ENCODE measurements at places on chromosomes 6 and 20. TPM values are rescaled to one million over a fixed set of nuclear protein-coding genes. Genes with fewer than 3 reads are reported as not detected.

PPP1R16B gene
- polyA plus RNA-seq = 5.4 TPM

NMBR gene
- not detected for polyA plus RNA-seq

GRCh38 chr6:29619578-29620160 is 13.3 kb downstream of the GABBR1 start:
- no peak for DNase-seq

- DNase-seq = no peak
Observed at GRCh38 chr6:91127752-91128151, 540.9 kb upstream of the MAP3K7 start.

- DNase-seq = no peak
Observed at GRCh38 chr6:4940416-4940815, 63.4 kb downstream of the RPP40 start.

DNA sequence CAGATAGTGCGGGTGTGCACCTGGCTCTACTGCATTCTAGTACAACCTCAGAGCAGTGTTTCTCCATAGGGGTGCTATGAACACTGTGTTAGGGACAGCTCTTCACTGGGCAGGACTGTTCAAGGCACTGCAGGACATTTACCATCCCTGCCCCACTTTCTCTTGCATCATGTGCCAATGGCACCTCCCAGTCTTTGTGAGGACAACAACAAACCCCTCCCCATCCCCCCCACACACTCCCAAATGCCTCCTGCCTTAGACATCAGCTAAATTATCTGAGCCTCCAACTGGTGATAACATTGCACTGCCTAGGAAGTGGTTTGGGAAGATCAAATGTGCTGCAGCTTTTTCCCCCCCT is 98.9 kb downstream of the FYN start:
- no peak for DNase-seq

GRCh38 chr20:46056970-46057855 is 28.2 kb downstream of the SLC12A5 start:
- DNase-seq = peak; percentile 57

GRCh38 chr6:157525918-157526425 is 145.0 kb downstream of the ZDHHC14 start:
- DNase-seq = no peak

DNA sequence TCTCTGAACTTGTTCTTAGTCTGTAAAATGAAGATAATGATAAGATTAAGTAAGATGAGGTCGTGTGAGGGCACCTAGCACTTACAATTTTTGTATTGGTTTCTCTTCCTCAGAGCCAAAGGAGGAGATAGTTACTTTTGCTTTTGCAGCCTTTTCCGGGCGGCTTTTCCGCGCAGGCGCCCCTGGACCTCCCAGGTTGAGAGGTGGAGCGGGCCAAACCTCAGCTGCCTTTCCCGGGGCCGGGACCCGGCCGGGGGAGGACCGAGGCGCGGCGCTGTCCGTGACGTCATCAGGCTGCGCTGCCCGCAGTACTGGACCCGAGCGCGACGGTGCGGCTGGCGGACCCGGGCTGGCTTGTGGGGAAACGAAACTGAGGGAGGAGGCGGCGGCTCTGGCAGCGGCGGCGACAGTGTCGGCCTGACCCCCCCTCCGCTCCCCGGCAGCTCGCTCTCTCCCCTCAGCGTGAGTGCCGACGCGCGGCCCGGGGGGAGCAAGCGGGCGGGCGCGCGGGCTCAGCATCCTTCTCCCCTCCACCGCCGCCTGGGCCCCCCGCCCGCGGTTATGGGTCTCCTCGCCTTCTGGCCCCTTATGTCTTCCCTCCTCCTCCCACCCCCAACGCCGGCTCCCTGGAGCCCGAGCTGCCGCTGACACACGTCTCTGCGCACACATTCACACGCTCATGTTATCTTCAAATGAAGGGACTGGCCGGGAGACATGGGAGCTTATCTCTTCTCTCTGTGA is at the start of gene CMTR1:
TSS of gene CMTR1 (plus strand) at position 306 of the 741 bp plus-strand sequence. CDS start 2,409 bp downstream, outside the sequence.
- DNase-seq = peak; percentile 97

DNA sequence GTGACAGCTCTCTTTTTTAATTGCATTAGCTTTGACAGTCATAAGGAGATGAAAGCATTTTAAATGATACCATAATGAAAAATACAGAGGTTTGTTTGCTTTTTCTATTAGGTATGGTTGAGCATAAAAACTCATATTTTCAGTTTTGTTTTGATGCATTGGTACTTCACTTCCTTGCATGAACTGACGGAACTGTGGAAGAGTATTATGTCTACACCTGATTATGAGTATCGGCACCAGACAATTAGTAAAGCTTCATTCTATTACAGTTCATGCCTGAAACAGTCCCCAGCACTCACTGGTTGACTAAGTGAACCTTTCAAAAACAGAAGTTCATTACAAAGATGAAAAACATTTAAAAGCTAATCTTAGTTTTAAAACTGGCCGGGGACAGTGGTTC is 593.0 kb downstream of the GRIK2 start:
- no peak for DNase-seq

DNA sequence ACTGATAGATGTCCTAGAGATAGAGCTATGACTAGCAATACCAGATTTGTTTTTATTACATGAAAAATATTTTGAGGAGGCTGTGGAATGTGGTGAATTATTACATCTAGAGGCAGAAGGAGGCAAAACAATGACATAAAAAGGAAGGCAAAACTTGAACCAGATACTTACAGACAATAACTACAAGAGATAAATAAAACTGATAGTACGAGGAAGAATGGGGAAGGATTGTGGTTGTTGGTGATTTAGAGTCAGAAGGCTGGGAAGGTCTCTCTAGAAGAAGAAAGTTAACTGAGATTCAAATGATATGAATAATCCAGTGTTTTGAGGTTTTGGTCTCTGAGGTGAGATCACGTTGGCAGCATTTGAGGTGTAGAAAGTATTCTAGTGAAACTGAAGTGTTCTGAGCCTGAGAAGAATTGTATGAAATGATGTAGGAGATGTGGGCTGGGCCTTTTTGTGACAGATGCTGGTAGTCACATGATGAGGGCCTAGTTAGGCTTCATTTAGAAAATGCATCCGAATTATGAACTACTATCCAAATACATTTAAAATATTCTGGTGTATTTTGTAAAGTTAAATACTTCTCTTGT is 589.1 kb downstream of the EYS start:
- DNase-seq = no peak
